ENCODE measurements at places on chromosomes 5 and 9.

- no peak for DNase-seq
These were observed 29.4 kb downstream of the SLC1A3 start for GRCh38 chr5:36635721-36636390.

GRCh38 chr5:91118354-91118753 is 264.8 kb downstream of the ARRDC3 start:
- no peak for DNase-seq

DNA sequence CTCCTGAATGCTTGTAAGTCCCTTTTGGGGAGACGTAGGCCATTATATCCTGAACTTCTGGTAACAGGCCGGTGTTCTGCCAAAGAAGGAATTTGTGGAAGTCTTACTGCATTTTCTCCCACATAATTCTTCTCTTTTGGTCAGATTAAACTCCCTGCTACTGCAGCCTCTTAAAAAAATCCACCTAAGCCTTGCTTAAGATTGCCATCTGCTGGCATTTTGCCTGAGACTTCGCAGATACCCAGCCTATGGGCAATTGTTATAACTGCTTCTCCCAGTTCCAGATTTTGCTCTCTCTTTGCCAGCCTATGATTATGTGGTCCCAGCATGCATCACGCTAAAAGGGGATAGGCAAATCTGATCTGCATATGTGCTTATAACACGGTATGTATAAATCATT is 391.6 kb upstream of the CHD1 start:
- DNase-seq = no peak

- peak; percentile 2 for DNase-seq
These were observed 47.0 kb upstream of the PLIN2 start for GRCh38 chr9:19174127-19174912.

DNA sequence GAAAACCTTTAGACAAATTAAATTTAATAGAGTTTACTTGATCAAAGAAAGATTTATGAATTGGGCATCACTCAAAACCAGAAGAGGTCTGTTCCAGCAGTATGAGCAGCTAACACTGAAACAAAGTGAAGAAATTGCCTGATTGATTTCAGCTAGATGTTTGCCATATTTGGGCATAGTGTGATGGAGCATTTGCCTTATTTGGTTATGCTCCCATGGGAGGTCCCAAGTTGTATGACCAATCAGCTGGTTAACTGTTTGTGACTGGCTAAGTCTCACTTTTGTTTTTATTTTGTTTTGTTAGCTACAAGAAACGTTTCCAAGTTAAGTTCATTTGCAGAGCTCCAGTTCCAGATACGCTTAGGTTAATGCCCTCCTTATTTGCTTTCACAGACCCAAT is 53.3 kb upstream of the LMNB1 start:
- no peak for DNase-seq

DNA sequence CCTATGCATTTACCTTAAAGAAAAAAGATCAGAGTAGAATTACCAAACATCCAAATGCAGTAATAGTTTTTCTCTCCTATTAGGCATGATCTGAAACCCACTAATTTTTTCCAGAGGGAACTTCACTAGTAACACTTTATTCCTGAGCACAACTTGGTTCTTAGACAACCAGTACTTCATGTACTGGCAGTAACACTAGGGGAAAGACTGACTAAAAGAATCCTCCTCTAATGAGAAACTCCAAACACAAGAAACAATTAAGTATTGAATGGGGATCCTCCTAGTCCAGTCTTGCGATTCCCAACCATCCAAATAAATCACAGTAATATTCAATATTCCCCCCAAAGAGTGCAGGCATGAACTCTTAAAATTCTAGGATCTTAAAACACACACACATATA is 48.9 kb downstream of the ZNF608 start:
- DNase-seq = no peak

- no peak for DNase-seq
These were observed 32.1 kb upstream of the ADRB2 start for GRCh38 chr5:148794275-148794674.

- no peak for DNase-seq
These were observed 35.0 kb upstream of the SLC6A3 start for GRCh38 chr5:1480217-1480616.

Data from NCI-H1694 treated with DMSO at 0.1 percent for 48 hours (cell line).